Foreskin keratinocyte (primary cell): ENCODE measurements at places on chromosomes 12 and 14. TPM values are rescaled to one million over a fixed set of nuclear protein-coding genes. Genes with fewer than 3 reads are reported as not detected.

DNA sequence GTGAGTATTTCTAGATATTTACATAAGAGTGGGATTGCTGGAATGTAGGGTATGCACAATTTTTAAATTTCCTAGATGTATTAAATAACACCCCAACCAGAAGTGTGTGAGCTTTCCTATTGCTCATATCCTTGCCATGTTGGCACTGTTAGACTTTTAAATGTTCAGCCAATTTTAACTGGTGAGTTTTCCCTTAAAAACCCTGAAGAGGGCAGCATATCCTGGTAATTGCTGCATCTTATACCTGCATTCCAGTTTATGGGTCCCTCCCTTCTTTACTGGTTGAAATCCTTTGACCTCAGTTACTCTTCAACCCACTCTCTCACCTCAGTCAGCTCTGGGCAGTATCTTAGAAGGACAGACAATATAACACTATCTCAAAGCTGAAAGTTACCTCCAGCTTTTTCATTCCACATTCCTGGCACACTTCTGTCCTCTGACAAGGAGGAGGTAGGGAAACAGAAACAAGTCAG is 270.6 kb downstream of the PAWR start:
- peak; percentile 69 for DNase-seq

GRCh38 chr12:71626098-71626497 is 37.5 kb downstream of the ZFC3H1 start:
- DNase-seq = no peak

- no peak for DNase-seq
Measured at GRCh38 chr12:50192908-50193307, 25.7 kb upstream of the CERS5 start.

PTPN21 gene
- polyA plus RNA-seq = 2.8 and 3.2 TPM in 2 replicates

ANO6 gene
- polyA plus RNA-seq = 14.2 and 17.3 TPM in 2 replicates

GRCh38 chr14:49673586-49673985 is 14.4 kb downstream of the POLE2 start:
- DNase-seq = no peak

- DNase-seq = no peak
Measured at GRCh38 chr12:74836567-74836966, 298.9 kb downstream of the ATXN7L3B start.

GRCh38 chr12:14260011-14260993 is 105.2 kb upstream of the ATF7IP start:
- peak; percentile 88 for DNase-seq

MYO1A gene
- 0.04 TPM in 1 of 2 replicates, not detected in the other for polyA plus RNA-seq

DNA sequence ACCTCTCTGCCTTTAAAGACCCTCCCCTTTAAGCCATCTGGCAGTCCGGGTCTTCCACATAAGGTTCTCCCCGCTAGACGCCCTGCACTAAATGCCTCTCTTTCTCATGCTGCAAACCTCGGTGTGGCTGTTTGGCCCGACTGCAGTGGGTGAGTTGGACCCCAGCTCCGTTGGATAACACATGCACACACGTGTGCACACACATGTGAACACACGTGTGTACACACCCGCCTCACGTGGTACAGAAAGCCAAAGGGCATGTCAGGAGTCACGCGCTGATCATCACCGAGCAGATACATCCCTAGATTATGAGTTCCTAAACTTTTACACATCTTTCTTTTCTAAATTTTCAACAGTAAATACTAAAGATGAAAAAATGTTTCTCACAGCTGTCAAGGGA is 68.3 kb downstream of the RIMBP2 start:
- no peak for DNase-seq
